OCI-M1 (cell line): ENCODE measurements at places on chromosomes 6 and 20.

DNA sequence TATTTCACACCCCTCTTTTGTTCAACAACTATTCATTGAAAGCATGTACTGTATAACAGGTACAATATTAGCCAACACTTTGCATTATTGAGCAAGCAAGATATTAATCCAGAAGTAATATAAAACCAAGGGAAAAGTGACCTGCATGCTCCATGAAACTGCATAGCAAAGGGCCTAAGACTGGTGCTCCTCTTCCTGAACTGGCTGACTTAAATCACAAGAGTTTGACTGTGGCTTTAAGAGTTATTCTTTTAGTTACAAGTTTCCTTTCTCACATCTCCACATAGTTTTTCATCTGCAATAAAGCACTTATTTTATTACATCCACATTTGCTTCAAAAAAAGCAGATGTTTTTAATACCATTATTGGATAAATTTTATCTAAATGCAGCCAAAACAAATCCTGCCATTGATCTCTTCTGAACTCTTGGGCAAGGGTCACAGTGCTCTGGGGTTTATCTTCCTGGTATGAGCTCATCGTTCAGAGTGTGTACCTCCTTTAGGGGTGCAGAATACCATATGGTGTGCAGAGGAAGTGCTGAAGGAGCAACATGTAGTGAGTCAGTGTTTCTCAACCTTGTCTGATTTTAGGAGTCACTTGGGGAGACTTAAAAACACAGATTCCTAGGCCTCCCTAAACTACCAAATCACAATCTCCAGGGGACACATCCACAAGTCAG is 1225.9 kb upstream of the MAP3K7 start:
- peak; percentile 25 for DNase-seq

GRCh38 chr6:84517741-84518530 is 246.5 kb downstream of the TBX18 start:
- no peak for DNase-seq

DNA sequence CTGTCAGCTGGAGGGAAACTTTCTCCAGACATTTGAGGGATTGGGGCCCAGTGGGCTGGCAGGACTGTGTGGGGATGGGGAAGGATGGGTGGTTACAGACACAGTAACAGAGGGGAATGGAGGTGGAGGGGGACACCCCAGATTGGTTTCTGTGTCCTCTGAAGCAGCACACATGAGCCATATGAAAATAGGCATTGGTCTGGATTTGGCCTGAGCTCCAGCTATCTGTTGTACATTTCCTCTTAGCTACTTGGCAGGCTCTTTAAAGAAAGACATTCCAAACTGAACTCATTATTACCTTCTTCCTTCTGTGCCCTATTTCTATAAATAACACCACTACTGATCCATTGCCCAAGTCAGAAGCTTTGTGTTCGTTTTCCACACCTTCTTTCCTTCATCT is 72.0 kb upstream of the PRL start:
- DNase-seq = no peak

GRCh38 chr20:57594092-57594951 is 25.9 kb downstream of the ZBP1 start:
- DNase-seq = peak; percentile 51

DNA sequence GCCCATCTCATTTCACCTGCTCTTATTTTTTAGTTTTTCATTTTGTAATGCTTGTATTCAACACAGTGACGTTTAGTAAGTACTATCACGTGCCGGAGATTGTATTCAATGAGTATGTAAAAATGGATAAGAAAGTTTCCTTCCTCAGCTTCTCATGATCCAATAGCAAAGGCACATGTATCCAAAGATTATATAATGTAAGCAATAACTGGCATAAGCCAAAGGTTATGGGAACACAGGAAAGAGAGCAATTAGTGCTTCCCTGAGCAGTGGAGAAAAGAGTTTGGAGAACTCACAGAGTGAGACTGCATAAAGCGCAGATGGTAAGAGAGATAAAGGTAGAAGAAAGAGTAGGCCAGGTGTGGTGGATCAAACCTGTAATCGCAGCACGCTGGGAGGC is 21.8 kb upstream of the LTV1 start:
- no peak for DNase-seq
